ENCODE measurements at places on chromosomes 3 and 15.
A peak's percentile ranks its signal among the peaks of the same experiment; 100 is the strongest.

DNA sequence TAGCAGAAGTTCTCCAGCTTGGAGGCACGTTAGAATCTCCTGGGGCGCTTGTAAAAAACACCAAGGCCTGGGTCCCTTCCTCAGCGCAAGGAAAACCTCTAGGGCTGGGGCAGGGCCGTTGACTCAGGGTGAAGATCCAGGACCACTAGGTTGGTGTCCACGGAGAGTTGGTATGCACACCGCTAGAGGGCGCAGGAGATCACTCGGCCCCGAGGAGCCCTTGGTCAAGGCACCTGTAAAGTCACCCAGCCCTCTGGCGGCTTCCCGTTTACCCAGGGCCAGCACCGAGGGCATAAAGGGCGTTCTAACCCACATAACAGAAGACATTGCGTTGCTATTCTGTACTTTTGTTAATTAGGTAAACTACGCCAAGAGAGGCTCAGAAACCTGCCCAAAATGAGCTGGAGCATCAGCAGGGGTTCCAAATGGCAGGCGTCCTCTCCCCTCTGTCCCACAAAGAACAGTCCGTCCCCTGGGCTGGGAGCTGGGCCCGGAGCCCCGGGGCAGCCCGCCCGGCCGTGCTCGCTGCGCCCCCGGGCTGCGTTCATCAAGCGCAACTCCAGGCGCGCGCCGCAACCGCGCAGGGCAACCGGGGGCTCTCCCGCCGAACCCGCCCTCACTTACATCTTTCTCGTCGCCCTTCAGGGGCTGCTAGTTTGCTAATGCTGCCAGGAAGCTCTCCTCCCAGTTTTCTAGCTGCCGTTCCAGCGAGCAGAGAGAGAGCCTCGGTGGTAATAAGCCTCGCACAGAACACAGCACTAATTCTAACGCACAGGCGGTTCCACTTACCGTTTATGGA lies 332.1 kb downstream of the ARRDC4 start:
- DNase-seq = no peak

GRCh38 chr3:14507305-14507741 lies 32.8 kb downstream of the GRIP2 start:
- DNase-seq = no peak

GRCh38 chr15:73319460-73320245 lies 49.1 kb downstream of the HCN4 start:
- no peak for DNase-seq

GRCh38 chr15:68279779-68280753 lies 2.5 kb downstream of the FEM1B start:
- no peak for DNase-seq

DNA sequence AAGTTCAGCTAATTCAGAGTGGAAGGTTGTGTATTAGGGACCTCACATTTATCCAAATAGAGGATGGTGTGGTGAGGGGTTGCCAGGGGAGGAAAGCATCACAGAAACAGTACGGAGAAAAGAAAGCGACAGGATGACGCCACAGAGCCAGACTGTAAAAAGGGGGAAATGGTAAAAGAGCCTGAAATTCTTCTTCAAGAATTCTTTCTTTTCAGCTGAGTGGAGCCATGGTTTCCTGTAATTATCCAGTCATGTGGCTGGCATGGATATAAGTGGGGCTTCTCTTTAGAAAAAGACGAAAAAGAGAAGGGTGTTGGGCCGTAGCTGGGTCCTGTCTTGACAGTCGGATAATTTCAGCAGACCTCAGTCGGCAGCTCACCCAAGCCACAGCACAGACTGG lies 24.5 kb upstream of the PSMD6 start:
- no peak for DNase-seq

GRCh38 chr15:99682455-99682854 lies 50.8 kb downstream of the LYSMD4 start:
- DNase-seq = no peak

DNA sequence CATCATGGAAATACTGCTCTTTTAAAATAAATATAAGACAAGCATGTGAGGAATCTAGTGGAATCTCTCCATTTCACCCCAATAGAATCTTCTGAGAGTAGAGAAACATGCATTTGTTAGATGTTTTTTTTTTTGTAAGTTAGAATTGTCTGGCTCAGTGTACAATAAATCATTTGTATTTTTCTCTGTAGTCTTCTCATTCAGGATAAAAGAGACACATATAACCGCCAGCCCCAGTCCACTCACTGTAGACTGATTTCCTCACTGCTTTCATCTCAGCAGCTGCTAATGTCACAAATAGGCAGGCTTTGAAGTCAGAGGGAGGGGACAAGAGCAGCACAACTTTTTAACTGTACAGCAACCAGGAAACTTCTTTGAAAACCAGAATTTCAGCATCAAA lies 140.2 kb upstream of the RBMS3 start:
- DNase-seq = no peak

GRCh38 chr15:76391847-76392246 lies 55.3 kb downstream of the ISL2 start:
- DNase-seq = no peak

GRCh38 chr3:38016847-38017444 lies 12.5 kb downstream of the PLCD1 start:
- no peak for DNase-seq

- no peak for DNase-seq
These were observed 50.3 kb downstream of the PLXNA1 start for GRCh38 chr3:127033171-127033570.

GRCh38 chr15:90873488-90873997 lies 5.2 kb downstream of the FURIN start:
- DNase-seq = no peak

GRCh38 chr3:155007729-155008128 lies 72.4 kb upstream of the MME start:
- no peak for DNase-seq

DNA sequence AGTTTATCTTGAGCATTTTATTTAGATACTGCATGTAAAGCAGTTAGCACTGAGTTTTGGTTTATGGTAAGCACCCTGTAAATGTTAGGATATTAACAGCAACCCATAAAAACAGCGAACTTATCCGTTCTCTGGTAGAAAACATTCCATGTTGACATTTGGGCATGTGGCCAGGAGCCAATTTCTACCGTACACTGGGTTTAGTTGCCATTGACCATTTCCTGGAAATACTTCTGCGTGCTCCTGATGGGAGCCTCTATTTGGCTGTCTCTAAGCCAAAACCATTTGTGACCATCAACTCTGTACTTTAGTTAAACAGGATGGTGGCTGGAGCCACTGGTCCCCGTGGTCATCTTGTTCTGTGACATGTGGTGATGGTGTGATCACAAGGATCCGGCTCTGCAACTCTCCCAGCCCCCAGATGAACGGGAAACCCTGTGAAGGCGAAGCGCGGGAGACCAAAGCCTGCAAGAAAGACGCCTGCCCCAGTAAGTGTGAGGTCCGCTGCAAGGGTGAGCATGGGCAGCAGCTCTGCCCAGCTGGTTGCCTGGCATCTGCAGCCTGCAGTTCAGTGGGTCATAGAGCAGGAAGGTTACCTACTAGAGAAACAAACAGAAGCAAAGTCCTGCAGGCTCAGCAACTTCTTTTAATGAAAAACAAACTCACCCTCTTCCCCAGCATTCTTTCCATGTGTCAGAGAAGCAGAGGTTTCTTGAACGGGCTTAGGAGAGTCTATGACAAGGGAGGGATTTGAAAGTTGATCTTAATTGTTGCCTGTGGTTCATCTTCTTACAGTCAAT lies 7.1 kb downstream of the THBS1 start:
- DNase-seq = no peak

GRCh38 chr3:158702815-158703481 lies 29.3 kb downstream of the RARRES1 start:
- DNase-seq = no peak

DNA sequence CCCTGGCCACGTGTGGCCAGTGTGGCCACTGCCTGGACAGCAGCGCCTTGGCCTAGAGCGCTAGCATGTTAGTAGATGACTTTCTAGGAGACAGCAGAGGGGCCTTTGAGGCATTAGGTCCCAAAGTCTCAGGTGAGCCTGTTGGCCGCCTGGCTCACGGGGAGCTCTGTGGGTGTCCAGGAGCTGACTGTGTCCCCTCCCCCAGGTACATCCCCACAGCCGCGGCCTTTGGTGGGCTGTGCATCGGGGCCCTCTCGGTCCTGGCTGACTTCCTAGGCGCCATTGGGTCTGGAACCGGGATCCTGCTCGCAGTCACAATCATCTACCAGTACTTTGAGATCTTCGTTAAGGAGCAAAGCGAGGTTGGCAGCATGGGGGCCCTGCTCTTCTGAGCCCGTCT lies 17.0 kb downstream of the SEC61A1 start:
- DNase-seq = no peak

DNA sequence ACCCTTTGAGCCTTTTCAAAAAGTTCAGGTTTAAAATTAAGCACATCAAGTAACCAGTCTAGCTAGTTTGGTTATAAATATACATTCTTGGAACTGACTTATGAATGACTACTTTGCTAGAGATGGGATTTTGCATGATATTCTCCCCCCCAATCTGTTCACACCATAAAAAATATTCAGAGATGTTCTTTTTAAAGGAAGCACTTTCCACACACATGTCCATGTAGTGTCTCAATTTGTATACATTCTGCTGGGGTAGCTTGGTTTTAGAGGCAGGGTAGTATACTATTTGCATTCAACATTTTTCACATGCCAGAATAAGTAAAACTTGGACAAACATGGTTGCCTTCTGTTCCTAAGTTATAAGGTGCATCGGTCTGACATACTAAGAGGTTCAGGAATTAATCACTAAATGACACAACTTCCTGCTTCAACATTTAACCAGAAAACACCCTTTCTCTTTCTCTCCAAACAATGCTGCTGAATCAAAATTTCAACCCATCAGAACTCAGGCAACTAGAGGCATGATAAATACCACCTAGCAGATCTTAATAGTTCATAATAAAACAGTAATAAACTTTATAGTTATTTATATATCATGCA lies 57.0 kb downstream of the SUMF1 start:
- no peak for DNase-seq

GRCh38 chr15:70214276-70214675 lies 116.6 kb upstream of the TLE3 start:
- no peak for DNase-seq

GRCh38 chr3:35908366-35909232 lies 269.3 kb downstream of the ARPP21 start:
- peak; percentile 42 for DNase-seq

DNA sequence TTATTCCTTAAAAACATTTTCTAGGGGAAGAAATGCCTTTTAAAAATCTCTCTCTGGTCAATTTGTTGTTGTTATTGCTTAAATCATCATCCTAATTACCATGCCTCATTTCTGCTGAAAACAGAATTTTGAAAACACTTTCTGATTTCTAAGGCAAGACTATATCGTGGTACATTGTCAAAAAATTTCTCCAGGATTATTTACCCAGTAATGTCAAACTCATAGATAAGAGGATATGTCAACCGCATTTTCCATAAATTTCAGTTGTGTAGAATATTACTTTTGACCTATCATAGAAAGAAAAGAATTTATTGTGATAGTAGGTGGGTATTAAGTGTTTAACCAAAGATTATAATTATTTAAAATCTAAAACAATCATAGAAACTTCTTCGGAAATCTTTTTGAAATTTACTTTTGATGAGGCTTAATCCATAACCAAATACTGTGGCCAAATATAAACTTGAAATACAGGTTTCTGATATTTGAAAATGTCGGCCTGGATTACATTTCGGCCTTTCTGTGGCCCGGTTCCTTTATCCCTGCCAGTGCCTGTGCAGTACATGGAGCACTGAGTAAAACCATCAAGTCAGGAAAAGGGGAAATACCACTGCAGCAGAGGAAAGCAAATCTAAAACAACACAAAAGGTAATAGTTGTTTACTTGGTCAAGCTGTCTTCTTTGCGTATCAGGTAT lies 173.4 kb downstream of the MYRIP start:
- DNase-seq = no peak

- no peak for DNase-seq
These were observed 46.9 kb downstream of the STARD9 start for GRCh38 chr15:42621996-42622925.

DNA sequence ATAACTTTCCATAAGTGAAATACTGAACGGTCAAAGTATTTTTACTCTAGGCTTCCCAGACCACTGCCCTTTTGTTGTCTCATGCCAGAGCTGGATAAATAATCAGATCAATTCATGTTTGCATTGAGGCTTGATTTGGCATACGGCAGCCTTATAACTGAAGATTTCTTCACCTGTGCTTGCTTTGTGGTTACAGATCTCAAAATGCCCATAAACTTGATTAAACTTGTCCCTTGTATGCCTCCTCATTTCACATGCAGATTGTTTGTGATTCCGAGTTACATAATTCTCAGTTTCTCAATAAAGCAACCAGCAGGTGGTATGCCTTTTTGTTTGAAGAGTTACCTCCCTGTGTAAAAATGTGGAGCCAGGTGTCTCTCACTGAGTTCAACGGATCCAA lies 211.4 kb upstream of the LRIG1 start:
- DNase-seq = no peak

GRCh38 chr15:22815766-22816165 lies 22.7 kb upstream of the NIPA2 start:
- no peak for DNase-seq

GRCh38 chr15:63233667-63234423 lies 43.6 kb upstream of the APH1B start:
- DNase-seq = no peak

- no peak for DNase-seq
These were observed 177.6 kb downstream of the STAC start for GRCh38 chr3:36557708-36558421.

All from Panc1 (cell line).